ENCODE measurements at places on chromosomes 7 and 10.

- no peak for DNase-seq
Measured at GRCh38 chr10:28285816-28286215, 17.0 kb downstream of the MPP7 start.

DNA sequence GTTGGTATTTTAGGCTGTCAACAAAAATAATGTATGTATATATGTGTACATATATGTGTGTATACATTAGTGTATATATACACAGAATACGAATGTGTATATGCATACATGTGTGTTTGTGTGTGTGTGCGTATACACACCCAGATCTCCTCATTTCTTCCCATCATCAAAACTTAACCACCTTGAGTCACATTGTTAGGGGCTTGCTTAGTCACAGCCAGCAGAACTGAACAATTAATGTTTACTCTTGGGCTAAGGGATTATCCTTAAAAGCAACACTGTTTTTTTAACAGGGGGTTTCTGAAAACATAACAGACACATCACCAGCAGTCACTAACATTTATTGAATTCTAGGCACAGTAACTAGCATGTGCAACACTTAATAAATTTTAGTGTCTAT, 83.0 kb upstream of the ASAH2 start:
- DNase-seq: no peak

DNA sequence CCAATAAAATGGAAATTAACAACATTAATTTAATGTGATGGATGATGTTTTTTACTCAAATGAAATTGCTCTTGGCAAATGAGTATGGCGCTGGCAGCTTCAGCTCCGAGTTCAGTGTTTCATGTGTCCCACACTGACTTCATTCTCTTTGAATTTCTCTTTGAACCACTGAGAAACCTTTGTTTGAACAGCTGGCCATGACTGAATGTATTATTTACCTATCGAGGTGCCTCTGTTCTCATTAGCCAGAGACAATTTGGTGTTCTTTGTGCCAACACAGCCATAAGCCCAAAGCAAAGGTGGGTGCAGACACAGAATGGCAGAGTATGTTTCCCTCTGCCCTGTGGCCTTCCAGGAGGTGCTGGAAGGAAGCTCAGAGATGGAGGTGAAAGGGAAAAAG, 42.1 kb downstream of the TMEM178B start:
- DNase-seq: no peak

DNA sequence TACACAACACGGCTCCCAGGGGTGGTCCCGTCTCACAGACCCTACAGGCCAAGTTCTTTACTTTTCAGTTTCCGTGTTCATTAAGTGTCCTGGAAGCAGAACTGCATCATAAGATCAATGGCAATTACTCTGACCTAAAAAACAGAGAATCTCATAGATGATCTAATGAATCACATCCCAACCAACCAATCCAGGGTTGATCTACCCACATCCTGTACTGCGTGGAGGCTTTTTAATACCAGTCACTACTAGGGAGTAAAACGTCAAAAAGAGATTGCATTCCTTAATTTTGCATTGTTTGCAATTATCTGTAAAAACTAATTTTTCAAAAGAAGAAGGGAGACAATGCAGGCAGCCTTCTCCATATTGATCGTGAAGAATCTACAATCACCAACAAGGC, 72.6 kb downstream of the PARD3 start:
- DNase-seq: no peak

GRCh38 chr7:155756322-155756721, 55.9 kb downstream of the SHH start:
- DNase-seq: no peak

- DNase-seq: no peak
Measured at GRCh38 chr10:116833986-116834985, 15.0 kb upstream of the ENO4 start.

DNA sequence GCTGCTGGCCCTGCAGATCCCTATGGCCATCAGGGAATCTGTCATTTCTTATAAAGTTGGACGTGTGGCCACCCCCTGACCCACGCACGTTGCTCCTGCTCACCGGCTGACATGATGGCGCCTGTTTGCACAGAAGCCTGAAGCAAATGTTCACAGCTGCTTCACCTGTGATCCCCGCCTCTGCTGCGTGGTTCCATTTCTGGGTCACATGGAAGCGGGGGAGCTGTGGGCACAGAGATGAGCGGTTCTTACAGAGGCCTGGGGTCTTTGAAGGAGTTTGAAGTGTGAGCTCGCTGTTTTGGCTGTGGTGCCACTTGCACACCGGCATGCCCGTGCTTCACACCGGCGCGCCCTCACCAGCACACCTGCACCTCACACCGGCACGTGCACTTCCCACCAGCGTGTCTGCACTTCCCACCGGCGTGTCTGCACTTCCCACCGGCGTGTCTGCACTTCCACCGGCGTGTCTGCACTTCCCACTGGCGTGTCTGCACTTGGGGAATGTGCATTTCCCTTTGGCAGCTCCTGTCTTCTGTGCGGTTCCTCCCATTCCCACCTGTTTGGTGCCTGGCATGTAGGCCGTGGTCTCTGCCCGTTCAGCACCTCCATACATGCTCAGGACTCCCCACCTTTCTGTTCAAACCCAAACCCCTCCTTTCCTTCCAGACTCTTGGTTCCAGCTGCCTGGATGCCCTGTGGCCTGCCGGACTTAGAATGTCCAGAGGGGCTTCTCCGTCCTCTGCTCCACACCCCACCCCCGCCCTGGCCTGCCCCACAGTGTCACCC, 86.7 kb downstream of the INPP5A start:
- no peak for DNase-seq

DNA sequence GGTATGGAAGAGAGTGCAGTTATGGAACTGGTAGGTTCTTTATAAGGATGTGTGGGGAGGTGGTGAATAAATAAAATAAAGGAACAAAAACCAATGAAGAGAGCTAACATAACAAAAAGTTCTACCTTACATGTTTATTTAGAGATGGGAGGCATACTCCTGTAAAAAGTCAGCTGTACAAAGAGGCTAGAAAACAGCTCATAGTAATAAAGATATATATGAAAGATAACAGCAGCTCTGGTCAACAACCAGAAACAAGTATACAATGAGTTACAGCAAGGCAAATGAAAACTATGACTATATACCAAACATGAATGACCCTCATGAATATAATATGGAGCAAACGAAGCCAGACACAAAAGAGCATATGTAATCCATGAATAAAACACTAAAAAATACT, 62.0 kb downstream of the FAM13C start:
- no peak for DNase-seq

GRCh38 chr10:102334101-102334500, 61.4 kb upstream of the NFKB2 start:
- no peak for DNase-seq

DNA sequence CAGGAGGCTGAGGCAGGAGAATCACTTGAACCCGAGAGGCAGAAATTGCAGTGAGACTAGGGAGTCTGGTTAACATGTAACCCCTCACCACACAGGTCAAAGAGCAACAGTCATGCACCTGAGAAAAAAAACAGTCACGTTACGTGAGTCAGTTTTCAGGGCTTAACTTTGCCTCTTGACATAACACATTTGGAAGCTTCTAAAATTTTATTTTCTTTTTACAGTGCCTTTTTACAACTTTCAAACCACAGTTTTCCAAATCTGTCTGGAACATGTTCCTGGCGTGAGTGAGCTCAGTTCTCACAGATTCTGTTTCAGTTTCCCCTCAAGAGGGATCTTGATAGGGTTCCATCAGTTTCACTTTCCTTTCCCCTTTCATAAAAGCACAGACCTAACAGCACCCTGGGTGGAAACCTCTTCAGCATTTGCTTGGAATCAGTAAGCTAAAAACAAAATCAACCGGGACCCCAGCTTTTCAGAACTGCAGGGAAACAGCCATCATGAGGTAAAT, 4.4 kb downstream of the IFIT3 start:
- peak; percentile 60 for DNase-seq

GRCh38 chr7:29839302-29839701, 33.0 kb downstream of the WIPF3 start:
- DNase-seq: peak; percentile 80

- DNase-seq: no peak
Measured at GRCh38 chr10:24481241-24481640, 242.4 kb downstream of the ARHGAP21 start.

DNA sequence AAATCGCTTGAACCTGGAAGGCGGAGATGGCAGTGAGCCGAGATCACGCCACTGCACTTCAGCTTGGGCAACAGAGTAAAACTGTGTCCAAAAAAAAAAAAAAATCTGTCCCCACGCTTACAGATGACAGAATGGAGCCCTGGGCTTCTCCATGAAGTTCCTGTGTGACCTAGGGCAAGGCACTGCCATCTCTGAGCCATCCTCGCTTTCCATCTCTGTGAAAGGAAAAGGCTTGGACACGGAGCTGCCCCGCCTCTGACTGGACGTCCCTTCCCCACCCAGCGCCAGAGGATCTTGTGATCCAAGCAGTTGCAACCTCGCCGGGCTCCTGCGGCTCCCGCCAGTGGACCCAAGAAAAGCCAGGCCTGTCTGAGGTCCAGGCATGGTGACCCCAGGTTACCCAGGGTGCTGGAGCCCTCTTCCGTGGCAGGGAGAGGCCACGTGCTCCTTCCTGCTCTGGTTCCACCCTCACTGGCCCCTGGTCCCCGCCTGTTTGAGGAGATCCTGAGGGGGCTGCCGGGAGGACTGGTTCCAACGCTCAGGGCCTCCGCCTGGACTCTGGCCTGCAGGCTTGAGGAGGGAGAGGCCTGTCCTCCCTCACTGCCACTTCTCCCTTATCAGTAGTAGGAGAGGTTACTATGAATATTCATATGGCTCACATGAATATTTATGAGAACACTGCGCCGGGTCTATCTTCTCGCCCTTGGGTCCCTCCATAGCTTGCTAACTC, 25.6 kb upstream of the ELFN1 start:
- no peak for DNase-seq

- no peak for DNase-seq
Measured at GRCh38 chr10:120702032-120702431, 149.1 kb upstream of the WDR11 start.

DNA sequence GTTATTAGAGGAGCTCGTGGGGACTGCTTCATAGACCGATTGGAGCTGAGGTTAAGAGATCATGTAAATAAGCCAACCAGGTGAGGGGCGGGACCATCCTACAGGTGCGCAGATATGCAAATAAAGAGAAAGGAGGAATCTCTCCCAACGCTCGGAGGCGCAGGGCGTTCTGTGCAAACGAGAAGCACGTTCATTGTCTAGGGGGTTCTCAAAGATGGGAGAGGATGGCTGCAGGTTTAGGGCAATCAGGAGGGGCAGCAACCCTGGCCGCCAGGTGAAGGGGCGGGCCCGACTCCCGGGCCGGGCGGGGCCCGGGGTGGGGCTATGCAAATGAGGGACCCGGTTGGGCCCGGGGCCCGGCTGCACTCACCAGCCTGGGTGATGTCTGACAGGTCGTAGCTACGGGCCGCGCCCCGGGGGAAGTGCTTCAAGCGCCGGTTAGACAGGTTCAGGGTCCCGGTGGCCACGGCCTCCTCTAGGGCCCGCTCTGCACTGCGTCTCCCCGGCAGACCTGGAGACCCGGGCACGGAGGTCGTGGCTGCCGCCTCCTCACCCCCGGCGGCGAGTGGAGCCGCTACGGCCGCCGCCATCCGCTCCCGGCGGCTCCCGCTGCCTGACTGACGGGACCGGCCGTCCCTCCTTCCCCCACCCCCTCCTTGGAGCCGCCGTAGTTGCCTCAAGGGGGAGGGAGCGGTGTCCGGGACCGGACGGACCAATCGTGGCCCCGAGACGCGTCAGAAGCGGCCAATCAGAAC, at the start of gene LRCH4:
Gene LRCH4 (minus strand): TSS at position 619 of the 755 bp plus-strand sequence. CDS start 29 bp downstream, at position 590.
- peak; percentile 100 for DNase-seq

DNA sequence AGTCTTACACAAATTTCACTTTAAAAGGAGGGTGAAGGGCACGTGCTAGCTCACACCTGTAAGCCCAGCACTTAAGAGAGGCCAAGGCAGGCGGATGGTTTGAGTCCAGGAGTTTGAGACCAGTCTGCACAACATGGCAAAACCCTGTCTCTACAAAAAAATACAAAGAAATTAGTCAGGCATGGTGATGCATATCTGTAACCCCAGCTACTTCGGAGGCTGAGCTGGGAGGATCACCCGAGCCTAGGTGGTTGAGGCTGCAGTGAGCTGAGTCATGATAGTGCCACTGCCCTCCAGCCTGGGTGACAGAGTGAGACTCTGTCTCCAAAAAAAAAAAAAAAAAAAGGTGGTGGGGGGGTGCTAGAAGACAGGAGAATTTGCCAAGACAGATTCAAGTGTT, 237.3 kb upstream of the KLF14 start:
- DNase-seq: no peak

DNA sequence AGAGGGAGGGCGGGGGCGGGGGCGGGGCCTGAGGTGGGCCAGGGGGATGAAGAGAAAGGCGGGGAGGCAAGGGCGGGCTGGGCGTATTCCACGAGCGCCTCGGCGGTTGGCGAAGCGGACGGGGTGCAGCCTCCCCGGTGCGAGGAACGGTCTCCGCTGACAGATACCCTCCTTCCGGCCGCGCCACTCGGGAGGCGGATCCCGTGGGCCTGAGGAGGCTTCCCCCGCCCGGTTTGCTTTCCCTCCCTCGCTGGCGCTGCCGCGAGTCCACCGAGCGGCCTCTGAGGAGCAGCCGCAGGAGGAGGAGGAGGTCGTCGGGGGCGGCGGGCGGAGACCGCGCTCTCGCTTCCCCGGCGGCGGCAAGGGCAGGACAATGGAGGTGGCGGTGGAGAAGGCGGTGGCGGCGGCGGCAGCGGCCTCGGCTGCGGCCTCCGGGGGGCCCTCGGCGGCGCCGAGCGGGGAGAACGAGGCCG, at the start of gene TRIM24:
Gene TRIM24 (plus strand): TSS at position 84 of the 473 bp plus-strand sequence. CDS start 290 bp downstream, at position 374.
- no peak for DNase-seq

DNA sequence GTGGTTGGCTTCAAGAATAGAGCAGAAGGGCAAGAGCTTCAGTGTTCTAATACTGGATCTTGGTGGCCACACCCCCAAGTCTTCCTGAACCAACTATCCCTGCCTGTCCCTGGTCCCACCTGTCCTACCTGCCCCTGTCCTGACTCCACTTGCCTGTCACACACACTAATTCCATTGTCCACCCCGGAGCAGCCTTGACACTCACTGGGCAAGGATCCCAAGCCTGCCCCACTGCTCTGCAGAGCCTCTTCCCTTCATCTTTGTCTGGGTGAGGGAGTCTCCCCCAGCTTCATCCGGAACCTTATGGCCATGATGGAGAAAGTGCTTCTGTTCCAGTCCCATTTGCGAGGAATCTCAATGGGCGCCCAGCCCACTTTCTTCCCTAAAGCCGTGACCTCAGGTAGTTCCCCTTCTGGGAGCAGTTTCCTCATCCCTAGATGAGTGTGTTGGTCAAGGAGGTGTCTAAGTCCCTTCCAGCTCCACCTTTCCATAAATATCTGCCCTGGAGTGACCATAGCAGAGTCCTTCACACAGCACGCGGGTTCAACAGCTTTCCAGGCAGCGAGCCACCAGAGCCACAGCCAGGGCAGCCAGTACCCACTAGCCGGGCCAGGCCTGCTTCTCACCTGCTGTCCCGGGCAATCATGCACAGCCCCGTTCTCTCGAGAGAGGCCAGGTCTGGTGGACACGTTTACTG, 61.5 kb downstream of the VIPR2 start:
- DNase-seq: no peak
